Kidney capillary endothelial cell (primary cell): ENCODE measurements at places on chromosomes 6 and 20.

- no peak for DNase-seq
Observed at GRCh38 chr6:42764911-42765648, 16.8 kb upstream of the BICRAL start.

- DNase-seq: peak; percentile 25
Observed at GRCh38 chr6:125013938-125014660, 51.9 kb downstream of the RNF217 start.

- no peak for DNase-seq
Observed at GRCh38 chr6:87675004-87675681, 26.9 kb downstream of the AKIRIN2 start.

DNA sequence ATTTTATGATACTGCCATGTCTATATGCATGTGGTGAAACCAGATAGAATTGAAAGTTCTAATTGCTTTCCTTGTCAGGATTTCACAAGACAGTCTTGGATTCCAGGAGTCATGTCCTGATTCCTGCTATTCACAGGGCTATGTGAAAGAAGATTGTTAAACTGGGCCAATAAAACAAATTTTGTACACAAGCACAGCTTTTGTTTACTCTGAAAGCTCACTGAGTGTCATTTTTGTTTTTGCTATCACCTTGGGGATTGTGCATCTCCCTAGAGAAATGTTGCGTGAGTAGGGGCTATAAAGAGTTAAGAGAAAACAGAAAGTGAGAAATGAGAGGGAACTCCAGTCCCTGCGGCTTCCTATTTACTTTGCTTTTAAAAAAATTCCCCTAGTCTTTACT lies 627.5 kb downstream of the PKHD1 start:
- no peak for DNase-seq

GRCh38 chr6:158717341-158718330 lies 67.8 kb downstream of the SYTL3 start:
- DNase-seq: no peak

DNA sequence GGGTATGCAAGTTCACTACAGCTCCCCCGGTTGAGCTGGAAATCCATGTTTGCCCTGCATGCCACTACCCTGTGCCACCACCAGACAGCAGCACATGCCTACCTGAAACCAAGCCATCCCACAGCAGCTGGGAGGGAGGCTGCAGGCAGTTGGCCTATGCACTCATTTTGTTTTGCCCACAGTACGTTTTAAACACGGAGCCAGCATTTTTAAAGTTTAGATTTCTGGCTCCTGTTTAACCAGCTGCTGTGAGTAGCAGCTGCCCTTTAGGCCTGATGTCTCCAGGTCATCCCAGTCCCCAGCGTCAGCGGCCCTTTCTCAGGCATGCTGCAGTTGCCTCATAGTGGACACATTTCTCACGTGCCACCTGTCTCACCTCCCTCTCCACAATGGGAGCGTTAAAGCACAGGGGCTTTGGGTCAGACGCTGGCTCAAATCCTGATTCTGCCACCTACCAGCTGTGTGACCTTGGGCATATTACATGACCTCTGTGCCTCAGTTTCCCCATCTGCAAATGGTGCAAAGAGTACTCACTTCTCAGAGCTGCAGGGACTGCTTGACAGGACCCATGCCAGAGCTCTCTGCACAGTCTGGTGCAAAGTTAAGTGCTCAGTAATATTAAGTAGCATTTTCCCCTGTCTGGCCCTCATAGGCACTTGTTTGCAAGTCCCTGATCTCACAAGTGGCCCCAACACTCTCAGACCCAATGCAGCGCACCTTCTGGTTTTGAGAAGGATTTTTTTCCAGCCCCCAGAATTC lies 8.2 kb upstream of the UBE2V1 start:
- no peak for DNase-seq

- DNase-seq: no peak
Observed at GRCh38 chr6:41163419-41163717, 452 bp upstream of the TREM2 start.

- no peak for DNase-seq
Observed at GRCh38 chr6:158564243-158565121, 4.6 kb downstream of the TMEM181 start.

- no peak for DNase-seq
Observed at GRCh38 chr6:44052419-44053023, 74.7 kb downstream of the MRPL14 start.

GRCh38 chr6:139230391-139230840 lies 61.4 kb downstream of the TXLNB start:
- no peak for DNase-seq

- no peak for DNase-seq
Observed at GRCh38 chr20:46550461-46550860, at the start of gene OCSTAMP. Gene OCSTAMP, minus strand, starts transcription at chr20:46550654. Its CDS starts 94 bp downstream, at chr20:46550560.

- DNase-seq: no peak
Observed at GRCh38 chr6:144296973-144297372, 11.8 kb downstream of the UTRN start.

- no peak for DNase-seq
Observed at GRCh38 chr6:21915707-21916260, 322.2 kb downstream of the SOX4 start.

- no peak for DNase-seq
Observed at GRCh38 chr6:140932909-140933308, 1199.8 kb upstream of the GJE1 start.

GRCh38 chr20:16759181-16759563 lies 11.0 kb downstream of the OTOR start:
- DNase-seq: peak; percentile 54

DNA sequence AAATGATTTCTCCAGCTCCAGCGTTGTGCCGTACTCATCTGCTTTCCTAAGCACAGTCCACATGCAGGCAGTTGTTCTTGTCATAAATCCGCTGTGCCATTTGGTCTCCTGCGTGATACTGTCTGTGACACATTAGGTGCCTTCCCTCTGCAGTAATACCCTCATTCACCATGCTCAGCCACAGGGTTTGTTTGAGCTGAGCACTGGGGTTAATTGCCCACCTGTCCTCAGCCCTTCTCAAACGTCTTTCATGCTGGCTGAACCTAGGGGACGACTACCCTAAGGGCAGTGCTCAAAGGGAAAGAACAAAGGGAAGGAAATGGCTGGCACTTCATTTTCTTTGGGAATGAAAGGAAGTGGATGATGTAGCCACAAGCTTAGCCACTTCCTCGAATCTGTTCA lies 64.2 kb upstream of the MYLIP start:
- DNase-seq: peak; percentile 21

GRCh38 chr20:7426890-7427496 lies 513.3 kb downstream of the HAO1 start:
- DNase-seq: no peak

- no peak for DNase-seq
Observed at GRCh38 chr6:41546866-41547798, 951 bp downstream of the FOXP4 start.

DNA sequence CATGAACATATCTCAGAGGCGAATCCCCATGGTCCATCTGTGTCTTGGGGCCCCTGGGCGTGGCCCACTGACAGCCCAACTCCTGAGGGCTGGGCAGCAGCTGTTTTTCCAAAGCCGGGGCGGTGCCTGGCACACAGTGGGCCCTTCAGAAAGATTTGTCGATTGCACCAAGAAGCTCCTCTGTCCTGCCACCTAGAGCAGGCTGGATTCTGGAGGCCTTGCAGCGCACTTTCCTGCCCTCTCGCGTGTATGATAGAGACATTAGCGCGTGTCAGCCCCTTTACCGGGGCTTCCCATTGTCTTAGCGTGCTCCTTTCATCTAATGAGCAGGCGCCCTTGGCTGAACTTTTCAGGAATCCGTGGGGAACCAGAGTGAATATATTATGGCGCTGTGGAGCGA lies 45.4 kb downstream of the CDH4 start:
- no peak for DNase-seq

GRCh38 chr20:54068495-54068894 lies 1.9 kb downstream of the BCAS1 start:
- DNase-seq: no peak

DNA sequence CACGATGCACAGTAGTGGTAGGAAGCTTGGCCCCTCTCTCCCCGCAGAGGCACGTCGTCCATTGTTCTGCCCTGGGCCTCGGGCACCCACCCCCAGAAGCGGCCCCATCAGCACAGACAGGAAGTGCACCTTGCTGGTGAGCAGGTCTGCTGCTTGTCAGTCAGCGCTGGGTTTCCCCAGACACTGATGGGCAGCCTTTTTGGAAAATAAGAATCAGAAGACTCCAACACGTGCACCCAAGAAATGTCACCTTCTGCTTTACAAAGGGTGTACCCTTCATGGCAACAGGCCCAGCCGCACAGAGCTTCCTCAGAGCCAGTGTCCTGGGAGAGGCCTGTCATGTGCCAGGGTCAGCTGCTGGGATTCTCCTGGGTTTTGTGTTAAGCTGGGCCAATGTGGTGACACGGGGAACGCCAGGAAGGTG lies 34.7 kb upstream of the IRF4 start:
- no peak for DNase-seq

GRCh38 chr6:56890683-56891429 lies 64.1 kb upstream of the BEND6 start:
- peak; percentile 30 for DNase-seq

- no peak for DNase-seq
Observed at GRCh38 chr6:20416567-20417345, 15.1 kb downstream of the E2F3 start.

GRCh38 chr6:98836962-98837944 lies 2.9 kb downstream of the POU3F2 start:
- no peak for DNase-seq

DNA sequence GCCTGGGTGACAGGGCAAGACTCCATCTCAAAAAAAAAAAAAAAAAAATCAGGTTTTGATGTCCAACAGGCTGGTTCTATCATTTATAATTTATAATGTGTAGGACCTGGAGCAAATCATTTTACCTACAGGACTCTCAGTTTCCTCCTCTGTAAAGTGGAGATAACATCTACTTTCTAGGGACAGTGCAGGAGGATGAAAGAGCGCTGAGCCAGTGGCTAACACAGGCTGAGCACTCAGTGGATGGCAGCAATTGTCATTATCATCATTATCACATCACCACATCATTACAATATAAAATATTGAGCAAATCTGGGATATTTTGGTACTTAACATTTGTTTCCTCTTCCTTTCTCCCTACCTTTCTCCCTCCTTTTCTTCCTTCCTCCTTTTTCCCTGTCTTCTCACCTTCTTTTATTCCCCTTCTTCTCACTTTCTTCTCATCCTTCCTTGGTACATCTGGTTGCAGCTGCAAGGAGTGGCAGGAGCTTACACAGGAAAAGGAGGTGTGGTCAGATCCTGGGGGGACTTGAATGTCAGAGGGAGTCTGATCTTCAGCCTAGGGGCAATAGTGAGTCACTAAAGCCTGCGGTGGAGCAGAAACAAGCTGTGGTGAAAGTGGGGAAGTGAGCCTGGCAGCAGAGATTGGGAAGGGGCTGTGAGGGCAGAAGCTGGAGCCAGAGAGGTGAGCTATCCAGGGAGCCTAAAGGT lies 24.6 kb upstream of the CTNNBL1 start:
- DNase-seq: no peak

DNA sequence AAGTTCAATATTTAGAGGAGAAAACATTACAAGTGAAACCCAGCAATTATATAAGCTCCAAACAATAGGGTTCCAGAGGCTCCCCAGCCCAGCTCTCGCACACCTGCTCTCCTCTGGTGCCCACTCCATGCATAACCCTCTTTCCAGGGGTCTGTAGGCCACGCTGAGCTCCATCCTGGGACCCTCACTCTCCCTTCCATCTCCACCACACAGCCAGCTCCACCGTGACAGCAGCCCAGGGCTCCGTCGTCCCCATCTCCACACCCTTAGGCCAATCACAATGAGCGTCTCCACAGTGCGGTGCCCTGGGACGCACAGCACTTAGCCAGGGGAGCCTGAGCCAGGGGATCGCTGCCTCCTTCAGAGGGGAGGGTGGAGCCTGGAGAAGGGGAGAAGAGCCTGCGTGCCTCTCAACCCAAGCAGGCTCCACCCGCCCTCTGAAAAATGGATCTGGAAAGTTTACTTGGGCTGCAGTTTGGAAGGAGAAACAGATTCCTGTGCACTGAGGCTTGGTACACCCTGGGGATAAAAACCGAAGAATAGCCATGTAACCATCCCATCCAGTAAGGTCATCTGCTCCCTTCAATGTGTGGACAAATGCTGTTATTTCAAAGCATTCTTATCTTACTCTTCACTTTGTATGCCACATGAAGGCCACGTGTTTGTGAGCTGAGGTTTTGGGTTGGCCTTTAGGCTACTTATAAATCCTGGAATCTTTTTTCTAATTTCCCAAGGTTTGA lies 72.4 kb upstream of the GGTLC1 start:
- no peak for DNase-seq

DNA sequence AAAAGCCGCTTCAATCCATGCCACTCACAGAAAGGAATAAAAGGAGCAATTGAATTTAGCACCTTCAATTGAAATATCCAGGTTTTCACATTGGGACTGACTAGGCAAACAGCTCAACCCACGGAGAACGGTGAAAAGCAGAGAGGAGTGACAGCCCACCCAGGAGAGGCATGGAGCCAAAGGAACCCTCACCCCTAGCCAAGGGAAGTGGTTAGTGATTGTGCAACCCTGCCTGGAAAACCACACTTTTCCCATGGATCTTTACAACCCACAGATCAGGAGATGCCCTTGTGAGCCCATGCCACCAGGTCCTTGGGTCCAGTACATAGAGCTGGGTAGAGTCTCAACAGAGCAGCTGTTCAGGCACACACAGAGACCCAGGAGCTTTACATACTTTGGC lies 911.8 kb downstream of the EPHA7 start:
- DNase-seq: no peak

DNA sequence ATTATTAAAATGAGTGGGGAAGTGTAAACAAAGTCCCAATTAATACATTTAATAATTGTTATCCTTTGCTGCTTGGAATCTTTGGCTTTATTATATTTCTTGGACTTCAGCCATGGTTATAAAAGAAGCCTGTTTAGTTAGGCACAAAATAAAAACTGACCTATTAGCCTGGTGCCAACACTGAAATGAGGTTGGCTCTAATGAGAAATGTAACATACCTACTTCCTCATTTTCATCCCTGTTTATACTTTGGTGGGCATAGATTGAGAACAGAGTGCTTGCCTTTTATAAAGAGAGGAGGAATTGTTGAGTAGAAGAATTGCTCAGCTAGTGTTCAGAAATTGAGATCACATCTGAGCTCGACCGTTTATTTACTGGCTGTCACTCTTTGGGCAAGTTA lies 471.3 kb downstream of the UTRN start:
- DNase-seq: no peak

GRCh38 chr20:25055711-25056495 lies 2.0 kb downstream of the ACSS1 start:
- DNase-seq: no peak

DNA sequence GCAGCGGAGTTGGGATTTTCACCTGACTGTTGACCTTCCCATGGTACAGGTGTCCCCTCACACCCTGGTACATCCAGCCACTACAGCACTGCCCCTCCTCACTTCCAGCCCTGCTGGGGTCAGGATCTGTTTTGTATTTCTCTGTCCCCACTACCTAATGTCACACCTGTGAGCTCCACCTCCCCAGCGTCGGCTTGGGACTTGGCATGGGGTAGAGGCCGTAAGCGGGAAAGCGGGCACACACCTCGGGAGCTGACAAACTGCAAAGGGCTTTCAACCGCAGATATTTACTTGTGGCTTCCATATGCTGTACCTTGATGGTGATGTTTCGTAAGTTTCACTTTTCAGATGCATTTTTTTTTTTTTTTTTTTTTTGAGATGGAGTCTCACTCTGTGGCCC lies 5.4 kb upstream of the CCN5 start:
- no peak for DNase-seq

- peak; percentile 81 for DNase-seq
Observed at GRCh38 chr6:10425975-10426780, 11.3 kb upstream of the TFAP2A start.
